Globus pallidus (tissue), 1 donor: ENCODE measurements at places on chromosomes 12 and 14.
A peak's percentile ranks its signal among the peaks of the same experiment; 100 is the strongest.

- no peak for DNase-seq
Observed at GRCh38 chr14:105487449-105487985, 831 bp downstream of the CRIP1 start.

- no peak for DNase-seq
Observed at GRCh38 chr14:90645842-90646443, 170.3 kb downstream of the TTC7B start.

- no peak for DNase-seq
Observed at GRCh38 chr12:95687937-95688336, 102.6 kb downstream of the NTN4 start.

- DNase-seq, result no peak
Observed at GRCh38 chr12:57235728-57236131, 6.2 kb downstream of the SHMT2 start.

DNA sequence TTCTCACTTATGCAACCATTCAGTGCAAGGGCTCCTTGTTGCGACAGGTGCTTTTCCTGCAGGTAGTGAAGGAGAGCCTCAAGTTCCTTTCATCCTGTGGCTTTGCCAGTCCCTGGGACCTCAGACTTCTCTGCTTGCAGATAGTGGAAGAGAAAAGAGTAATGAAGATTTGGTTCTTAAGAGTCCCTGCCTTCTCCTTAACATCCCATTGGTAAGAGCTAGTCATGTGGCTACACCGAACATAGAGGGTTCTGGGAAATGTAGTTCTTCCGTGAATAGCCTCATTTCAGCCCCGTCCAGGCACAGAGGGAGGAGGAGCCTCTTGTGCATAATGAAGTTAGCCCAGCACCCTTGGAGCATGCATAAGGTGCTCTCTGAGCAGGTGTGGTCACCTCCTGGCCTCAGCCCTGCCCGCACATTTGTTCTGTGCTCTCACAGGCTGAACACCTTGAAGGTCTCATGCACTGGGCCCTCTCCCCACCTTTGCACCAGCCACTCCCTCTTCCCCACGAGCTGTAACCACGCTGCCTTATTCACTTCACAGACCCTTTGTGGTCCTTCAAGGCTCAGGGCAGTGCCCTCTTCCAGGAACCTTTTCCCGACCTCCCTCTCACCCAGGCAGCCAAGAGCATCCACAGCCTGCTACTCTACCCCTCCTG lies 134.0 kb downstream of the BCL11B start:
- no peak for DNase-seq

DNA sequence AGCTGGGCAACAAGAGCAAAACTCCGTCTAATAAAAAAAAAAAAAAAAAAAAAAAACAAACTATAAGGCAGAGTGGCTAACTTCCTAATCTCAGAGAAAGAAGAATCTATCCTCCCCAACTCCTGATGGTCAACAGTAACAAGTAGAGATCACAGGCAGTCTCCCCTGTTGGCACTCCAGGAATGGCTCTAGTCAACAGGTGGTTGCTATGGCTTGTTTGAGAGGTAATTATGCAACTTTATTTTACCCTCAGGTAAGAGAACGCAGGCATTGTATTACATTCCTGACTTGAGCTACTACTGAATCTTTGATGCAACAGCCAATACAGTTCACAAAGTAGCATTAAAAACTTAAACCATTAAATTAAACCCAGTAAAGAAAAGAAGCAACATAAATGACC lies 180.3 kb downstream of the DICER1 start:
- DNase-seq, result no peak

- DNase-seq, result no peak
Observed at GRCh38 chr14:71403656-71404055, 496.4 kb downstream of the PCNX1 start.

DNA sequence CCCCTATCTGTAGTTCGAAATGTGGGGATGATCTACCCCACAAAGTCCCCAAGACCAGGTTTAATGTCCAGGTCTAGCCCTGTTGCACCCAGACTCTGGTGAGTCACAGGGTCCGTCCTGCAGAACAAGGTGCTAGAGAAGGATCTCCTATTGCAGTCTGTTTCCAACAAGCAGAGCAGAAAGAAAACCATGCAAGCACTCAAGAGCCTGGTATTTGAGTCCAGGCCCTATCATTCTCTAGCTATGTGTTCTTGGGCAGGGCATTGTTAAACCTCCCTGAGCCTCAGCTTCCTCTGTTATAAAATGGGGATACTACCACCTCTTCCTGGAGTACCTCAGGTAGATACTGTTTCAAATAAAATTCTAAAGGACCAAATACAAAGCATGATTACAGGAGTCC lies 24.4 kb downstream of the MAP3K9 start:
- no peak for DNase-seq

GRCh38 chr14:93042968-93043940 lies 72.5 kb downstream of the ITPK1 start:
- no peak for DNase-seq

- DNase-seq, result peak; percentile 16
Observed at GRCh38 chr12:47307680-47308399, 228.1 kb upstream of the AMIGO2 start.
